Chondrocyte (in vitro differentiated cells): ENCODE measurements at places on chromosomes 1 and 21. TPM values are rescaled to one million over a fixed set of nuclear protein-coding genes. Genes with fewer than 3 reads are reported as not detected.

Gene OR6N1
- not detected in 3 replicates for total RNA-seq

- DNase-seq: no peak
- no peak overlapping the region for H3K4me3 ChIP-seq
- no peak overlapping the region for H3K27ac ChIP-seq
- no peaks in the 10 kb centered on the region for H3K36me3 ChIP-seq
- H3K27me3 ChIP-seq: no peaks in the 10 kb centered on the region
- H3K4me1 ChIP-seq: peaks cover 24% of the 10 kb centered on the region
Observed at GRCh38 chr1:224495866-224496265, 61.3 kb upstream of the WDR26 start.

- no peaks in the 10 kb centered on the region for H3K36me3 ChIP-seq
- no peak overlapping the region for H3K27ac ChIP-seq
- H3K27me3 ChIP-seq: peaks cover 32% of the 10 kb centered on the region
- peaks cover 4% of the 10 kb centered on the region for H3K4me1 ChIP-seq
Observed at GRCh38 chr1:209335178-209335577, 248.3 kb upstream of the CAMK1G start.

DNA sequence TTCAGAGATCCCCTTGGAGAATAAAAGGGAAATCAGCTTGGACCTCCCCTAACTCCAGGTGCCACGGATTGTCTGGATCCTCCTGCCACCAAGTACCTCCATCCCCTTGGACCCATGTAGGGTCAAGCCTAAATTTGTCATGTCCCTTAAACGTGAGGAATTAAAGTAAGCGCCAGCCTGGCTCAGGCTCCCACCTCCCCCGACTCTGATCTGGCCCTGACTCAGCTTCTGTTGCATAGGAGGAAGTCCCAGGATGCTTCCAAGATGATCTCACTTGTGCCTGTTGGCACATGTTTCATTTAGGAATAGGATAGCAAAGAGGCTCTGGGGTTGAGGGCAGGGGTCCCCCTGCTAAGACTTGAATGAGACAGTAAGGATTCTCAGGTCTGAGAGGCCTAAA lies 231.9 kb upstream of the JUN start:
- DNase-seq: no peak
- no peak overlapping the region for H3K4me3 ChIP-seq
- no peaks in the 10 kb centered on the region for H3K27me3 ChIP-seq
- peaks cover 40% of the 10 kb centered on the region for H3K4me1 ChIP-seq
- H3K27ac ChIP-seq: peak overlapping the region; percentile 52

Gene SAMSN1
- not detected in 3 replicates for total RNA-seq

DNA sequence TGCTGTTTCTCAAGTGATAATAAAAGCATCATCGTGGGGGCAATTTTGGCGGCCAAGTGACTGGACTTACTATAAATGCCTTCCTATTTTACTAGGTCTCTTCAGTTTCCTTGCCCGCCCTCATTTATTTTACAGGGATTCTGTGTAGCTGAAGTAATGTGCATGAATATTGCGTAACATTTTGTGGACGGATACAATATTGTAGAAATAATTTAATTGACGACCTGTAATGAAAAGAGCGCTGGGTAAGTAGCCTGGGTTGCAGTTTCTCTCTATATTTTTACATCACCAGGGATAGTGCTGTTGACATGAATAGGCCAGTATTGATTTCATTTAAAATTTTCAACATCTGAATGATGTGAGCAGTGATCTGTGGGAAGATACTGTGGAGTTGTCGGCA lies 28.1 kb upstream of the LMO4 start:
- no peak overlapping the region for H3K4me3 ChIP-seq
- H3K36me3 ChIP-seq: no peaks in the 10 kb centered on the region
- DNase-seq: no peak
- no peaks in the 10 kb centered on the region for H3K4me1 ChIP-seq
